T-helper 17 cell (primary cell): ENCODE measurements at places on chromosomes 13 and 19.

- no peak for DNase-seq
Observed at GRCh38 chr13:103288114-103288513, 221.9 kb upstream of the SLC10A2 start.

DNA sequence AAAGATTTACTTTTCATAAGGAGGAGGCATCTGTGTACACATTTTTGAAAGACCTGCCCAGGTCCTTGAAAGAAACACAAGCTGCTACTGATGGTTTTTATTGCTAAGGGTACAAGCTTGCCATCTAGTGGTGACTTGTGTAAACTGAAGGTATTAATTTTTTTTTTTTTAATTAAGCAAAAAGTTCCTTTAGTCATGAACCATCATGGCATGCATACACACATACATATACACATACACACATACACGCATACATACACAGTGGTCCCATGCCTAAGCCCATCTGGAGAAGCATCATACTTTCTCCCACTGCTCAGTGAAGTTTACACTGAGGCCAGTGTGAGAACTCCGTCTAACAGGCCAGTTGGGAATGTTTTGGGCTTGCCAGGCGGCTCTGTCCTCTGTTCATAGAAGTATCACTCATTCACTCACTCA, 312.5 kb downstream of the DCLK1 start:
- no peak for DNase-seq

DNA sequence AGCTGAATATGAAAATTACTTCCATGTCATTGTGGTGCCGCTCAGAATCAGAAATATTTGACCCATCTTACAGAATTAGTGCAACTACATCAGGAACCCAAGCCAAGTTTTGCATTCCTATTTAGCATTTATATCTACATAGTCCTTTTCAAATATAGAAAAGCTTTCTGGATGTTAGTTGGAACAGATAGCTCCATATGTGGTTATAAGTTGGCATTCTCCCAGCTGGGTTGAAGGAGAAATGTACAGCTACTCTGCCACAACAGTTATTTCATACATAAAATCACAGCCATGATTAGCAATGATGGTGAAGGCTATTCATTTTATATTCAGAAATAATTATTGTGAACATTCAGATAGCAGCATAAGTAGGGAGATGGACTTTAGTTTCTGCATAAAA, 28.2 kb downstream of the HPN start:
- DNase-seq: no peak

GRCh38 chr19:6312018-6312417, 21.4 kb downstream of the ACER1 start:
- DNase-seq: no peak

GRCh38 chr19:33290956-33291622, 11.2 kb downstream of the CEBPA start:
- DNase-seq: no peak

DNA sequence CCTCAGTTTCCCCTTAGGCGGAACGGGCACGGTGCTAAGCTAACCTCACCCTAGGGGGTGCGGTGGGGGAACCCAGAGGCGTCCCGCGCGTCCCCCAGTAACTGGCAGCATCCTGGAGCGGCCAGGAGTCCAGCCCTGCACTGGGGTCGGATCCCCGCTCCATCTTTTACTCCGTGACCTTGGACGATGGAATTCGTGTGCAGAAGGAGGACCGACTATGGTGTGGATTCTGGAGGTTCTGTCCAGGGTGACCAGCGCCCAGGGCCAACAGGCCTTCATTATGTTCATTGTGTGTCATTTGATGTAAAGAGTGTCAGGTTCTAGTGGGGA, 630 bp downstream of the SPPL2B start:
- no peak for DNase-seq

DNA sequence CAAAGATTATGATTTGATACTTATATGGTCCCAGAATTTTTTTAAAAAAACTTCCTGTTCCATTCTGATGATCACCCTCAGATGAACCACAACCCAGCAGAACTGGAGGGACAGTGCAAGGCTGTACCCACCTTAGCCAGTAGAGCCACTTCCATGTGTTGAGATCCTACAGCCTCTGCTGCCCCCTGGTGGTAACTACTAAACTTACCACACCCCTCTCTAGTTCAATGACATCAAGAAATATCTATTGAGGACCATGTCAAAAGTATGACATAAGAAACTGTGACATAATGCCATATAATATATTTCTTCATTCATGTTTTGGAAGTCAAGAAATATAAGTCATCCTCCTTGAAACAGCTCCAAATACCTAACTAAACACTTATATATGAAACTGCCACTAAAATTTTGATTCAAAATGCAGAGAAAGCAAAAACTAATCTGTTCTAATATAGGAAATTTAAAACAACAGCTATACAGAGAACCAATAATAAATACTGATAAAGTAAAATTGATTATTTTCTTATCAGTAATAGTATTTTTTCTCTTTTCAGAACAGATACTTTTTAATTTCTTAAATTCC, 412.6 kb downstream of the KCTD12 start:
- DNase-seq: peak; percentile 51

DNA sequence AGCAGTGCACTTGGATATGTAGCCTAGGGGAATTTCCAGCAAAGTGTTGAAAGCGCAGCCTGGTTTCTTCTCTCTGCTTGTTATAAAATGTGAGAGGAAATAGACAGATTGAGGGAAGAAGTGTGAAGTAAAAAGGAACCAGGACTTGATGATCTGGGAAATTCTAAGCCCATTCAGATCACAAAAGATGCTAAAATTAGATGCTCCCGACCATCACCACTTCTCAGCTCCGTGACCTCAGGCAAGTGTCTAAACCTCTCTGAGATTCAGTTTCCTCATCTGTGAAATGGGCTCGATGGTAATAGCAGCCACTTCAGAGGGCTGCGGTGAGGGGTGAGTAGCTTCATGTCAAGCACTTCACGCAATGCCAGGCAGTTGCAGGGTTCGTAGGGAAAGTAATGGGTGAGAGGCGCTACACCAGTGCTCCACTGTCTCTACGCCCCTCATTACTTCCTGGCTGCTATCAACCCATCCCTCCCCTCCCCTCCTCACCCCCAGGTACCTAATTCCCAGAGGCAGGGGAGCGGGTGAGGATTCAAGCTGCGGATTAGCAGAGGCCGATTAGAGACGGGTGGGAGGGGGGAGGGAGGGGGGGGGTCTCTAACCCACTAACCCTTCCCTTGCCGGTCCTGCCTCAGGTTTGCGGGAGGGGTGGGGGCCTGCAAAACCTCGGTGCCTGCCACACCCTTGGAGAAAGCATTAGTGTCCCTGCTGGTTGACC, 9.0 kb upstream of the NFIC start:
- DNase-seq: no peak

- no peak for DNase-seq
Observed at GRCh38 chr19:13965377-13965896, 13.1 kb downstream of the DCAF15 start.

DNA sequence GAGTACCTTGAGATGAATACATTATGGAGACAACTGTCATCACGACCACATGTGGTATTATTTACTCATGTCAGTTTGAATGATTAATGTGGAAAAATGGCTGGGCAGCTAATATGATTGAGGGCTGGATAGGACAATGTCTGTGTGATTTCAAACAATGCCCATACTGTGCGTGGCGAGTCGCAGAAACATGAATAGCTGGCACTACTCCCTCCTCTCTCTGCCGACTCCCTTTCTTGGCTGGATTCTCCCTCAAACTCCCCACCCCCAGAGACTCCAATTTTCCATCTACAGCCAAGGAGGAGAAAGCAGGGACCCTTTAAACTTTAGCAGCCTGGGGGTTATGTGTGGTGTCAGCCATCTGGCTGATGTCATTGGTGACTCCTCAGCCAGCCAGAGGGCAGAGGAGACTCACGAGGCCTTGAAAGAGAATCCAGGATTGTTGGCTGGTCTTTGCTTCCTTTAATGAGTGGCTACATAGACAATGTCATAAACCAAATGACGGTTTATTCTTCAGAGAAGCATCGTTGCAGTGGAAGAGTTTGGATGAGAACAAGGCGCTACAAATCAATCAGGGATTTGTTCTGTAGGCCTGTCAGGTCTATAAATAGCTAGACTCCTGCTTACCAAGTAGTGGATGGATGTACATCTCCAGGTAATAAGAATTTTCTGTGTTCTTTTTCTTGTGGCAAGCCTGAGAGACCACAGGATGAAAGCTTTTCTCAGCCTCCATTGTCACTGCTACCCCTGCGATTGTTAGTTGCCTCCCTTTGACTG, 165.6 kb downstream of the DLEU7 start:
- DNase-seq: no peak

- DNase-seq: no peak
Observed at GRCh38 chr19:8557642-8558238, 19.5 kb downstream of the MYO1F start.

DNA sequence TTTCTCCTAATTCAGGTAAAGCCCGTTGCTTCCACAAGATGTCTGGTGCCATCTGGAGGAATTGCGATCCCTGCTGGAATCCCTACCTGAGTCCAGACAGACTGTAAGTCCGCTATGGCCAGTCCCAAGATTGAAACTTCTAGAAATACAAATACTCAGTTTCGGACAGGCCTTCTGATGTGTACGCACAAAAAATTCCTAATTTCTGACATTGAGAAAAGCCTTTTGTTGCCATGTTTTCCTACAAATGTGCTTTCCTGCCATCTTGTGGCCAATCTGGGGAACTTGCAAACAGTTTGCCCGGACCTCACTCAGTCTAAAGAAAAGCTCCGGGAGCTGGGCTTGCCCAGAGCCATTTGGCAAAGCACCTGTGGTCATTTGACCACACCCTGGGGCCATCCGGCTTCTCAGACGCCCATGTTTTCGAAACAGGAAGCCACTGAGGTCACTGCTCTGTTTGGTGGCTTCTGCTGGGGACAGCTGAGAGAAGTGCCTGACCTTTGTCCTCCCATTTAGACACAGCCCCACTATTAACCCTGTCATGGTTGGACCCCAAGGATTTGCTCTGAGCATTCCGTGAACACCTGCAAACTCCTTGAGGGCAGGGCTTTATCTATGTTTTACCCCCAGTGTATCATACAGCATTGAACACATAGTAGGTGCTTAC, 79.4 kb downstream of the SLC15A1 start:
- DNase-seq: no peak

GRCh38 chr13:73870970-73871935, 263.0 kb downstream of the KLF12 start:
- DNase-seq: no peak

GRCh38 chr13:98976941-98977340, 923 bp downstream of the DOCK9 start:
- DNase-seq: no peak

GRCh38 chr13:33642374-33643065, 175.4 kb upstream of the RFC3 start:
- no peak for DNase-seq

- DNase-seq: no peak
Observed at GRCh38 chr13:42715909-42716308, 65.5 kb upstream of the FAM216B start.

DNA sequence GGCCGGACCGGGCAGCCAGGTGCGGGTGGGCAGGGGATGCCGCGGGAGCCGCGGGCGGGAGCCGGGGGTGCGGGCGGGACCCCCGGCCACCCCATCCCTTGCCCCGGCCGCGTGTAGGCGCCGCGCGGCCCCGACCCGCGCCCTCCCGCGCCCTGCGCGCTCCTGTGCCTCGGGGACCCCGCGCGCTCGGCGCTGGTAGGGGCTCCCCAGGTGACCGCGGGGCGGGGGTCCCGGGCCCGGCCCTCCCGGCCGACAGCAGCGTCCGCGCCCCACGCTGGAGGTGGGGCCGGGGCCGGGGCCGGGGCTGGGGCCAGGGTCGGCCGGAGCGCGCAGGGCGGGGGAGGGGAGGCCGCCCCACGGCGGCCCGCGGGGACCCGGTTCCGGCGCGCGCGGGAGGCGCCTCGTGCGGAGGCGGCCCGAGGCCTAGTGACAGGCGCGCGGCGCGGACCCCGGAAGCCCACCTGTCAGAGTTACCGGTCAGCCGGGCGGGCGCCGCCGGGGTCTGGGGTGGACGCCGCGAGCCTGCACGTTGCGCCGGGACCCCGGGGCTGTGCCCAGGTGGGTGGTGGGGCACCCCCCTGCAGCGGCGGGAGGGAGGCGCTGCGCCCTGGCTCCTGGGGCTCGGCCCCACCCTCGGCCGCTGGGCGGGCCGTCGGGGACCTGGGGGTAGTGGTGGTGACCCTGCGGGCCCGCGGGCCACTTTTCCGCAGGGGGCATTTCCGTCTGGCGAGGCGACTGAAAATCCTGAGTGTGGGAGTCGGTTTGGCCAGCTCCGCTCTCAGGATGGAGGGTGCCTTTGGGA, 518 bp downstream of the TFDP1 start:
- no peak for DNase-seq

- DNase-seq: no peak
Observed at GRCh38 chr19:10884274-10884673, 12.9 kb downstream of the CARM1 start.

- no peak for DNase-seq
Observed at GRCh38 chr13:106213028-106213757, 322.3 kb downstream of the EFNB2 start.

- no peak for DNase-seq
Observed at GRCh38 chr19:29450812-29451211, 75.0 kb upstream of the VSTM2B start.

GRCh38 chr19:7655581-7655980, 13.3 kb upstream of the RETN start:
- no peak for DNase-seq

GRCh38 chr19:34155686-34156085, 16.6 kb upstream of the LSM14A start:
- no peak for DNase-seq

DNA sequence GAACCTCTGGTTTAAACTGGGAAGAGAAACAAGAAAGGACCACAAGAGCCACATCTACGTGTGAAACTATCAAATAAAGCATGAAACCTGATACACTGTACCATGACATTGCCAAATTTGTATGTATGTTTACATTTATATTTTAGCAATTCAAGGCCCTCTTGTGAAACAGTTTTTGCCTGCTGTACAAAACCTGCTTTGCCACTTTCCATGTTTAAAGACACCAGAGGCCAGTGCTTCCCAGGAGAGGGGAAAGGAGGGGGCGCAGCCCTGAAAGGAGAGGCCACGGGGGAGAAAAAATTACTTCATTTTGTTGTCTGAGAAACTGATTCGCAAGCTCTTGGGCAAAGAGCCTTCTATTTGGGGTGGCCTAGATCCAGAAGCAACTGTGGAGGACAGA, 124.8 kb downstream of the DCLK1 start:
- DNase-seq: no peak

DNA sequence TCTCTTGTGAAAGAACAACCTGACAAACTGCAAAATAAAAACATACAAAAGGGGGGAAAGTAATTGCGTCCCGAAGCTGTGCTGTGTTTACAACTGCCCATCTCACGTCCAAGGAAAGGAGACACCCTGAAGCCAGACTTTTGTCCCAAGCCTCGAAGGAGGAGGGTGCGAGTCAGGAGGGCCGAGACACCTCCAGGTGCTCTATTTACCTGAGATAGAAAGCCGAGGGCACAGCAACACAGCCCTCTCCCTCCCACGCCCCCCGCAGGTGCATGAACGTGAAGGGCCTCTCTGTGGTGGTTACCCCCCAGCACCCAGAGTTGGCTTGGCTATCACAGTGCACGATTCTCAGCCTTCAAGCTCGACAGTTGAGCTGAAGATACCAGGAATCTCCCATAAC, 33.2 kb downstream of the NLRP13 start:
- DNase-seq: no peak

- DNase-seq: no peak
Observed at GRCh38 chr19:45245334-45245787, at the start of gene EXOC3L2. Gene EXOC3L2 (minus strand): TSS chr19:45245407. CDS start chr19:45239045, 6,362 bp downstream.
